ENCODE measurements at places on chromosomes 3 and 15. TPM values are rescaled to one million over a fixed set of nuclear protein-coding genes. Genes with fewer than 3 reads are reported as not detected.

DNA sequence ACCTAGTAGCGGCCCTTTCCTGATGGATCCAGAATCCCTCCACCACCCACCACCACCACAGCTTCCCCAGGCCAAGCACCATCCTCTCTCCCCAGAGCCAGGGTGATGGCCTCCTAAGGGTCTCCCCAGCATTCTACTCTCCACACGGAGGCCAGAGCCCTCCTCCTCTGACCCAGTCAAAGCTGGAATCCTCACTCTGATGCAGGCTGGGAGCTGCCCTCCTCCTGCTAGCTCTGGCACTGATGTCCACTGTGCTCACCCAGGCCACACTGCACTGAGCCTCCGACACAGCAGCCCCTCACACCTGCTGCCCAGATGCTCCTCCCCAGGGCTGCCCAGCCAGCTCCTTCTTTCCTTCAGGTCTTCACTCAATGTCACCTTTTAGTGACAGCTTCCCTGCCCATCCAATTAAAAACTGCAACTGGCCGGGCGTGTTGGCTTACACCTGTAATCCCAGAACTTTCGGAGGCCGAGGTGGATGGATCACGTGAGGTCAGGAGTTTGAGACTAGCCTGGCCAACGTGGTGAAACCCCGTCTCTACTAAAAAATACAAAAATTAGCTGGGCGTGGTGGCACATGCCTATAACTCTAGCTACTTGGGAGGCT is 21.0 kb downstream of the XXYLT1 start:
- no peak for DNase-seq

The DAPK2 gene
- total RNA-seq, result 35.5 TPM

The PLA2G4B gene
- total RNA-seq, result 4.5 TPM

The VPS8 gene
- total RNA-seq, result 95.6 TPM

The GABRA5 gene
- not detected for total RNA-seq

Data from heart right ventricle (tissue), 16 donors.